ENCODE measurements at places on chromosomes 1 and 21. TPM values are rescaled to one million over a fixed set of nuclear protein-coding genes. Genes with fewer than 3 reads are reported as not detected.

The MYOM3 gene
- total RNA-seq: not detected

The ADORA1 gene
- total RNA-seq: not detected

The FOXD3 gene
- not detected for total RNA-seq

The HIVEP3 gene
- total RNA-seq: 25.3 TPM

The TFF3 gene
- not detected for total RNA-seq
